ENCODE measurements at places on chromosomes 7 and 10.

- DNase-seq: no peak
Observed at GRCh38 chr7:39199006-39199405, 221.3 kb downstream of the POU6F2 start.

GRCh38 chr10:86222336-86222650 lies 144.3 kb downstream of the GRID1 start:
- DNase-seq: peak; percentile 72

GRCh38 chr7:26334166-26334859 lies 42.7 kb downstream of the SNX10 start:
- no peak for DNase-seq

GRCh38 chr10:79627075-79627474 lies 16.3 kb downstream of the SFTPA1 start:
- no peak for DNase-seq

DNA sequence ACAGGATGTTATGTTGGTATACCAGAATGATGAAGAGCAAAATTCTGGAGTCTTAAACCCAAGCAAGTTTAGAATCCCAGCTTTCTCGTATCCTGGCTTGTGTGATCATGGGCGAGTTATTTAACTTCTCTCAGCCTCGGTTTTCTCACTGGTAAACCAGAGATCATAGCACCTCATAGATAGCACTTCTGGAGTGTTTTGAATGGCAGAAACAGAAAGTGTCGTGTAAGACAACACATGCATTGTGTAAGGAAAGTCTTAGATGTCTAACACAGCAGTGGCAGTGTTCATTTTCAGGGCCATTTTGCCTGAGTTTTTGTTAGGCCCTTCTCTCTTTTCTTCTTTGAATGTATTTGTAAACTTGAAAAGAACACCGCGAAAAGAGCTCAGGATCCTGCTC lies 465.1 kb downstream of the AUTS2 start:
- no peak for DNase-seq
